Uterus (tissue), 4 donors: ENCODE measurements at places on chromosomes 7 and 10. TPM values are rescaled to one million over a fixed set of nuclear protein-coding genes. Genes with fewer than 3 reads are reported as not detected.

DNA sequence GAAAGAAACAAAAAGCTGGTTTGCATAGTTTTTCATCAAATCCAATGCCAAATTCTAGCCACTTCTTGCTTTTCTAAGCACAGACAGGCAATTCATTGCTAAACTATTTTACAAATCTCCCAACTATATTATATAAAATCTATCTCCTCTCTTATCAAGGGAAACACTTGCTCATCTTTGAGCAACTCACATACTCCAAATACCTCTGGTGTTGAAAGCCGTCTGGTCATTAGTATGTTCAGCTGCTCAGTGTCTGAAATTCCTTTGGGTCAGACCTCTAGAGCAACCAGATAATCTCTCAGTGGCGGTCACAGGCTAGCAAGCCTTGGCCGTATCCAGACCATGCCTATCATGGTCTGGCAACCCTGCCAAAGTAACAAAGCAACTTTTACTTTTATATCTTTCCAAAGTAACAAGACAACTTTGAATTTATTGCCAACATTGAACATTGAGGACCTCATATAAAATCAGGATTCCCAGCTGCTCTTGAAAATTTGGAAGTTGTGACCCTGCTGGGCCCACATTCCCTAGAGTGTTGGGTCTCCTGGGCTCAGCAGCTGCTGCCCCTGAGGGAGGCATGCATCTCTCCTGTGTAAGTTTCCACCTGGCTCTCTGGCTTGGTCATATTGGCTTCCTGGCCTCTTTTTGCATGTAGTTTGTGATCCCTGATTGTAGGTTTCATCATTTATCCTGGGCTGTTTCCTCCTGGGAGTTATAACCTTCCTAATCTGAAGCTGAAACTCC, 56.8 kb upstream of the LANCL2 start:
- DNase-seq: no peak

- no peak for DNase-seq
These were observed 147.1 kb downstream of the NEURL1 start for GRCh38 chr10:103640436-103641181.

GRCh38 chr10:79024720-79025198, 44.0 kb upstream of the ZMIZ1 start:
- no peak for DNase-seq

DNA sequence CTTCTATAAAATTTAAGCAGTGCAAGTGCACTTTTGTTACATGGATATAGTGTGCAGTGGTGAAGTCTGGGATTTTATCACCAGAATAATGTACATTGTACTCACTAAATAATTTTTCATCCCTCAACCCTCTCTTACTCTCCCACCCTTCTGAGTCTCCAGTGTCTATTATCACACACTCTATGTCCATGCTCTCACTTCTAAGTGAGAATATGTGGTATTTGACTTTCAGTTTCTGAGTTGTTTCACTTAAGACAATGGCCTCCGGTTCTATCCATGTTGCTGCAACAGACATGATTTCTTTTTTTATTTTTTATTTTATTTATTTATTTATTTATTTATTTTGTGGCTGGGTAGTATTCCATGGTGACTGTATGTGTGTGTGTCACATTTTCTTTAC, 855.9 kb upstream of the PHF14 start:
- no peak for DNase-seq

GRCh38 chr7:10121631-10122030, 852.0 kb upstream of the PHF14 start:
- no peak for DNase-seq

Gene LIPF
- not detected for total RNA-seq

DNA sequence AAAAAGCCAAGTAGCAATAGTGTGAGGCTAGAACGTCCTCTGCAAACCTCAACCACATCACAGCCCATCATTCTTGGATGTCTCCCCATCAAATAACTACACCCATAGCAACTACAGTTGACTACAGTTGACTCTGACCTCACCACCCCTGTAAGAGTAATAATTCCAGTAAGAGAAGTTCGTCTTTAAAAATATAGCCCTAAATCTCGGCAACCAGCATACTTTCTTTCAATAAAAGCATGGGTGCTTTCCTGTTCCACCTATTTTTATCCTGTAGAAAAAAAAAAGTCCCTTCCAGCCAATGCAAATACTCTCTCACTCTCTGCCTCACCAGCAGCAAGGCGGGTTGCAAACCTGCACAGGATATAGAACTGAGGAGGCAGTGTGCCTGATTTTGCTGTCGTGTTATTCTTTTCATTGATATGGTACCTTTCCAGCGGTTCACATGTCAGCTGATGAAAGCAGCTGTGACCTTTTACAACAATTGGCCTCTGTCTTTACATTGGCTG, 187.5 kb upstream of the NFE2L3 start:
- no peak for DNase-seq

Gene SPDYE2B
- not detected for total RNA-seq

Gene FBH1
- 65.1 TPM for total RNA-seq

DNA sequence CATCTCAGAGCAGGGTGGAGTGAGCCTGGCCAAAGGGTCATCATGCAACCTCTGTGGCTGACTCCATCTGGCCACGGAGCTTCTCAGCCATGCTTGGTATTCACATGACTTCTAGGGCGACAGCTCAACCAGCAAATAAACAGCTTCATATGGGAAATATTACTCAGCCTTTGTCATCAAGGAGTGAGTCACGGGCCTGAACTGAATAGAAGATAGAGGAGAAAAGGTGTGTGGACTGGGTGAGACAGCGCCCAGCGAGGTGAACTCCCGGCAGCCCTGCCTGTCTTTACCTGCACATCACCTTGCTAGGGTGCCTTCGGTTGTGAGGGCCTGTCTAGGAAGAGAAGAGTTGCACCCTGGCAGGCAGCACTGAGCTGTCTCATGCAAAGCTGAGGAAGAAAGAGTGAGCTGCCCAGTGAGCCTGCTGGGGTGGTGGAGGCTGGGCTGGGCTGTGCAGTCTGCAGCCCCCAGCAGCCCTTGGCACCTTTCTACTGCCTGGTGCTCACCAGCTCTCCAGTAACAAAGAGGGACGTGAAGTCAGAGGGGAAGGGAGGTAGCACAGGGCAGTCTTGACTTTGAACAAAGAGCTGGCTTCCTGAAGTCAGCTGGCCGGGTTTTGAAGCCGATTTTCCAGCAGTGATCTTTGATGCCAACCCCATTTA, 114.2 kb downstream of the EGFR start:
- peak; percentile 61 for DNase-seq

GRCh38 chr7:30389791-30390190, 88.8 kb downstream of the NOD1 start:
- no peak for DNase-seq

DNA sequence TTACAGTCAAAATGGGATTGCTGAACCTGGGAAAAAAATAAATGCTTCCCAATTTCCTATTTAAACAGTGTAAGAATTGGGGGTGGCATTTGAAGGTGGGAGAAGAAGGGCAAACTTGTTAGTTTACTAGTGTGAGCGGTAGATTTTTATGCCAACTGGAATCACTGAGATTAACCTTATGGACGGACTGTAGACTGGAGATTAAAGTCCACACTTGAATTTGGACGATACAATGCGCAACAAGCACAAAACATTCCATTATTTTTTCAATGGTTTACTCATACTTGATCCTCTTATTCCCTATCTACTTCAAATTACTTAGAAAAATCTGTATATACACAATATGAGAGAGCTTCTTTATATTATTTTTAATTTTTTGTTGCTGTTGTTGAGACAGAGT, 269.6 kb upstream of the KLF14 start:
- no peak for DNase-seq

Gene LBX1
- not detected for total RNA-seq

GRCh38 chr7:40329601-40330153, 194.9 kb downstream of the SUGCT start:
- no peak for DNase-seq

Gene HKDC1
- 4.0 TPM for total RNA-seq

GRCh38 chr7:136049117-136049516, 72.0 kb upstream of the MTPN start:
- no peak for DNase-seq

GRCh38 chr7:142024547-142024946, 28.9 kb downstream of the MGAM start:
- no peak for DNase-seq

GRCh38 chr10:42428534-42428933, 209.8 kb downstream of the ZNF33B start:
- DNase-seq: no peak

Gene OR2A7
- total RNA-seq: not detected

- no peak for DNase-seq
These were observed 23.1 kb downstream of the ADAMTS14 start for GRCh38 chr10:70695241-70696030.

Gene CHN2
- 22.9 TPM for total RNA-seq

- no peak for DNase-seq
These were observed 49.1 kb upstream of the C1QL3 start for GRCh38 chr10:16570731-16571130.

Gene GPR146
- total RNA-seq: 40.8 TPM

GRCh38 chr7:56092789-56093531, at the start of gene PHKG1:
Gene PHKG1 (minus strand): TSS chr7:56092952. CDS start chr7:56088941, 4,011 bp downstream.
- DNase-seq: peak; percentile 86

- no peak for DNase-seq
These were observed 25.5 kb upstream of the SLIT1 start for GRCh38 chr10:97211229-97211628.

DNA sequence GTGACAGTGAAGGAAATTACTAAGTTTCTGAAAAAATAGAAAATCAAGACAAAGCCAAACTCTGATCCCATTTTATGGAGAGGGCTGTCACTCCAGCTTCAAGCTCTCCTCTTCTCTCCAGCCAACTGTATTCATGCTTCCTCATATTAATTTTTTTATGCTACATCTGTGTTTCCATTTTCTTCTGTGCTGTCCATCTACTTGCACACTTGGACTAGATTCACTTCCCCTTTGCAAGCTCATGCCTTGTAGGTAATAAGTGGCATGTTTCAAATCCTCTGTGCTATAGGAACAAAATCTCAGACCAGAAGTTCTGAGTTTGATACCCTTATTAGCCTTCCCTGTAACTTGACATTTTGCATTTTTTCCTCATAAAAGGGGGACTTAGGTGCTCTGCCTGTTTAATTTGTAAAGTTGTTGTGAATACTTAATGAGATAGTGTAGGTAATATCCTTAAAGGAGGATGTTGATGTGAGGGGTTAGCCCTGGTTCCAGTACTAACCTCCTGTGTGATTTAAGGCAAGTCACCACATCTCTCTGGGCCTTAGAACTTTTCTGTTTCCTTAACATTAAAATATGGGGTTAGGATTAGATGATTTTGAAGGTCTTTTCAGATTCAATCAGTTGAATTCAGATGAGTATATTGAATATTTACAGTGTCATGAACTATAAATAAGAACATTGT, 358.8 kb downstream of the BBS9 start:
- no peak for DNase-seq

Gene DGKB
- 5.9 TPM for total RNA-seq

DNA sequence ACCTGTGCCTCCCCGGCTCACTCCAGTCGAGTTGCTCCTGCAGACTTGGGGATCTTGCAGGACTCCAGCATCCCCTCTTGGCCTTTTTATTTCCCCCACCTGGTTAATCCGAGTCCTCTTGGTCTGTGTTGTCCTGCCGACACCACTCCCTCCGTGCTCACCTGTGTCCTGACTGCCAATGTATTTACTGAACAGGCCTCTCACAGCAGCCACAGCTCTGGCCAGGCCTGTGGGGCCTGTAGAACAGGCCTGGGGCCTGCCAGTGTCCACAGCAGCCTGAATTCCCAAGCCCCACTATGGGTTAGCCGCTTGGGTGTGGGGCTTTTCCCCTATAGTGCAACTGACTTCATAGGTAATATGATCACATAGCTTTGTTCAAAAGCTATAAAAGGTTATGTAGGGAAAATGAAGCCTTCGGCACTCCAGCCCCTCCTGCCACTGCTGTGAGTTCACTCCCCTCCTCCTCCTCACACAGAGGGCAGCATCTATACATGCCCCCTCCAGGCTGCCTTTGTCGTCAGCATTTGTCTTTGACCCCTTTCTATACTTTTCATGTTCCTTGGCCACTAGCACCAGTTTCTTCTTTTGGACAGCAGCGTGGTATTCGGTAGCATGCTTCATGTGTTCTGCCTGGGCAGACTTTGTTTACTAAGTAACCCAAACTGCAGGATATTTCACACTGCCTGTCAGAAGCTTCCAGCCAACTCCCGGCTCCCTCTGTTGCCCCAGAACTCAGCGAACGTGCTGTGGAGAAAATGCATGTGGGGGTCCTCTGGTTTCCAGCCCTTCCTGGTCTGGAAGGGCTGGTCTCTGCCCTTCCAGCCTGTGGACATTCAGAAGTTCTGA, 46.1 kb downstream of the ZNF467 start:
- no peak for DNase-seq

- DNase-seq: no peak
These were observed 203.4 kb downstream of the MDFIC start for GRCh38 chr7:115125312-115125711.

Gene RHOBTB1
- 6.9 TPM for total RNA-seq

- DNase-seq: no peak
These were observed 108.7 kb downstream of the RAPGEF5 start for GRCh38 chr7:22248111-22248809.

Gene PLAC9
- total RNA-seq: 32.6 TPM

Gene RPEL1
- not detected for total RNA-seq

Gene UNCX
- total RNA-seq: not detected

Gene SH2B2
- 0.77 TPM for total RNA-seq

Gene MPP7
- 18.0 TPM for total RNA-seq

Gene GATA3
- total RNA-seq: 2.1 TPM

Gene CD36
- 18.1 TPM for total RNA-seq

GRCh38 chr7:44408596-44408995, 81.9 kb downstream of the NUDCD3 start:
- DNase-seq: no peak

DNA sequence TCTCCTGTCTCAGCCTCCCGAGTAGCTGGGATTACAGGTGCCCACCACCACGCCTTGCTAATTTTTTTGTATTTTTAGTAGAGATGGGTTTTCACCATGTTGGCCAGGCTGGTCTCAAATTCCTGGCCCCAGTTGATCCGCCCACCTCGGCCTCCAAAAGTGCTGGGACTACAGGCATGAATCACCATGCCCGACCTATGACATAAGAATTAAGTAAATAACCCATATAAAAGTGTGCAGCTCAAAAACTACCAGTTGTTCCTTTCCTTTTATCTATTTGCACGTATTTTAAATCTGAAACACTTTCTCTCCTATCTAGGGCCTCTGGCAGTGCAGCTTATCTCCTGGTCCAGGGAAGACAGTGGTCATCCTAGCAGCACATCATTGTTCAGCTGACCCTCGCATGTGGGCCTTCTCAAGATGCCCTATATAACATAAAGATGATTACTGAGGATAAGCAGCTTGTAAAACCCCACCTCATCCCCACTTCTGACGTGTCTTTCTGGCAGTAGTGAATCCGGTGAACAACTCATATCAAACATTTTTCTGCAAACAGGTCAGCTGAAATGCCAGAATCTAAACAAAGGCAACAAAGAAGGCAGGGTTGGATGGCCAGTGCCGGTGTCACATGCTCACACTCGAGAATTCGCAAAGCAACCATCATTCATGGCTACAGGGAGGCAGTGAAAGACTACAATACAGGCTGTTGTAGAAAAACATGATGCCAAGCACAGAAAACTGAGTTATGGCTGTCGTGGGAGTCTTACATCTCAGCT, 36.0 kb upstream of the KCNIP2 start:
- DNase-seq: no peak

GRCh38 chr7:158140538-158141220, 446.9 kb downstream of the PTPRN2 start:
- no peak for DNase-seq
